ENCODE measurements at places on chromosomes 13 and 19.

- DNase-seq, result no peak
These were observed 25.3 kb downstream of the RAP2A start for GRCh38 chr13:97459215-97459777.

GRCh38 chr13:90618133-90618532 is 729.4 kb upstream of the MIR17HG start:
- no peak for DNase-seq

- no peak for DNase-seq
These were observed 4.1 kb upstream of the UBAC2 start for GRCh38 chr13:99196466-99197116.

GRCh38 chr13:70385852-70386251 is 277.6 kb upstream of the KLHL1 start:
- no peak for DNase-seq

- no peak for DNase-seq
These were observed 20.7 kb upstream of the CEACAM6 start for GRCh38 chr19:41734585-41734984.

DNA sequence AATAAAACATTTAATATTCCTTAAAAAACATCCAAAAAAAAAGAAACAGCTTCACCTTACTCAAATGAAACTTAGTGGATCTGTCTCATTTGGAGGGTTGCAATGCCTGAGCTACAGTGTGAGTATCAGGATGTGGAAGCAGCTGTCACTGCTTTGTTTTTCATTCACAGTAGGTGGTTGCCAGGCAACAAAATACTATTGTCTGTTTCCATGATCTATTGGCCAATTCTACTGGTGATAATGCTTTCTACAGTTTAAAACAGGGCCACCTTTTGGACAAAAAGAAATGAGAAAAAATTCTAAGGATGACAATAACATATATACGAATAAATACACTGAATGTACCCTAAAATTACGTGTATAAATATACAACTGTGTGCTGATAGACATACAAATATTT is 3.0 kb downstream of the ENOX1 start:
- DNase-seq, result no peak

DNA sequence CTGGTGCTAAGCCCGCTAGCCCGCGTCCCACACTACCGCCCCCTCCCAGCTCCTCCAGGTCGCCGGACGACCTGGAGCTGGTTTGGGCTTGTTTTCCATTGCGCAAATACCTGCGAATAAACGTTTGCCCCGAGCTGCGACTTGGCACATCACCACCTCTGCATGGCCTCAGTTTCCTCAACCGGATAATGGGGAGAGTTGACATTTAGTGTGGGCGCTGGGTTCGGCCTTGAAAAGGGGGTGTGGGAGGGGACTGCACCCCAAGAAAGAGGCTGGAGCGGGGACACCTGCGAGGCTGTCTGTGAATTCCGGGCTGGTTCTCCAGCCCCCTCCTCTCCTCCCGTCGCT is 11.0 kb upstream of the JUND start:
- DNase-seq, result no peak

GRCh38 chr13:76976490-76976889 is 15.4 kb upstream of the CLN5 start:
- no peak for DNase-seq

DNA sequence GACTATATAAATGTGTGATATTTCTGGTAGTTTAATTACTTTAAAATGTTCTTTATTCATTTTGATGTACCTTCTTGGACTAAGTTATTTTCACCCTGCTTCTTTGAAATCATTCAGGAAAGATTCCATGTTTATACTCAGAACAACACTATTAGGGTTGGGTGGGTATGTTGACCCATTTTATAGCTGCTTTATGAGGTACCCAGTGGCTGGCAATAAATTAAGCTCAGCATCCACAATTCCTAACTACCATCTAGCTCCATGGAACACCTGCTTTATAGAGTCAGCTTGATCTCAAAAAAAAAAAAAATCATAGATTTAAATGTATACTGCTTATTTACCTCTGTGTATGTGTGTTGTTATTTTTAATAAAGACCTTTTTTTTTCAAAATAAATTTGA is 78.9 kb upstream of the ZNF91 start:
- DNase-seq, result no peak

DNA sequence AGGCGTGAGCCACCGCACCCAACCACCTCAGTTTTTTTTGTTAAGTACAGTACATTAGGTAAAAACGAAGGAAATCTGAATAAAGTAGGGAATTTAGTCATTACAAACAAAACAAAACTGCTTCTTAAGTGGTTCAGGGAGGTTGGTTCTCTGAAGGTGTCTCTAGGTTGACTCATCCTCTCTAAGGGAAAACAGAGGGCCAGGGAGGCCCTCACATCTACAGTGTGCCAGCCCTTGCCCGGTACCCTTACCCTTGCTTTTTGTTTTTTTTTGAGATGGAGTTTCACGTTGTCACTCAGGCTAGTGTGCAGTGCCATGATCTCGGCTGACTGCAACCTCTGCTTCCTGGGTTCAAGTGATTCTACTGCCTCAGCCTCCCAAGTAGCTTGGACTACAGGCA is 17.2 kb upstream of the JUND start:
- no peak for DNase-seq

DNA sequence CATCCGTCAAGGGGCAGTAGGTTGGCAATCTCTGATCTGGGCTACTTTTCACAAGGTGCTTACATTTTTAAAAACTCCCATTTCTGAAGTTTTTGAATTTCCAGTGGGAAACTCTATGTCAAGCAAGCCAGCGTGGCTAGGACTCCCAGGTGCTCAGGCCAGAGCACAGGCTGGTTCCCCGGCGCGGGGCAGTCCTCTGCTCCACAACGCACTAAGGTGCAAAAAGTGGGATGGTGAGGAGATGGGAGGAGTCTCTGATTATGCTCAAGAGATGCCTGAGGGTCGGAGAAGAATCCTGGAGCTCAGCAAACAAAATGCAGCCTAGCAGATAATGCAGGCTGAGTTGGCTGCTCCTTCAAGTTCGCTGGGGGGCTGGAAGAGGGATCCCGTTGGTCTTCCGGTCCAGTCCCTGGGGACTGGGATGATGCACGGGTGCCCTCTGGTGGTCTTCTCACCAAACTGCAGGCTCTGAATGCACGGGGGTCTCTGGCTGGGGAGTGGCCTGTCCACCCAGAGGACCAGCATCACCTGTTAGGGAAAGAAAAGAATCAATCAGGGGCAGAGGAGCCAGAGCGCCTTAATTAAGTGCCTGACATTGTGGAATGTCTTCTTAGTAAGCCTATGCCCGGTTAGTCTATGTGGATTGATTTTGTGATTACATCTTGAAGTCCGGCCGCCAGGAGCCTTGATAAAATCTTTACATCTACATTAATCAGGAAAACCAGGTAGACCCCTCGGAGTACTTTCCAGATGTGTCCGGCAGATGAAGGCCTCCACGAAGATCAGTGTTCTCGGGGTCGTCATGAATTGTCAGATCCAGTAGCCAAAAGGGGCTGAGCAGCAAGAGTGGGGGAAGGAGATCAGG is 244.4 kb upstream of the MAB21L1 start:
- DNase-seq, result no peak

Measured in omental fat pad (tissue), 4 donors.